CD4-positive, alpha-beta T cell treated with Interleukin-2 at 100 ng/mL for 4 hours (primary cell): ENCODE measurements at places on chromosomes 16 and 17.

GRCh38 chr17:38572669-38573365 lies 32.9 kb downstream of the SRCIN1 start:
- DNase-seq, result no peak

DNA sequence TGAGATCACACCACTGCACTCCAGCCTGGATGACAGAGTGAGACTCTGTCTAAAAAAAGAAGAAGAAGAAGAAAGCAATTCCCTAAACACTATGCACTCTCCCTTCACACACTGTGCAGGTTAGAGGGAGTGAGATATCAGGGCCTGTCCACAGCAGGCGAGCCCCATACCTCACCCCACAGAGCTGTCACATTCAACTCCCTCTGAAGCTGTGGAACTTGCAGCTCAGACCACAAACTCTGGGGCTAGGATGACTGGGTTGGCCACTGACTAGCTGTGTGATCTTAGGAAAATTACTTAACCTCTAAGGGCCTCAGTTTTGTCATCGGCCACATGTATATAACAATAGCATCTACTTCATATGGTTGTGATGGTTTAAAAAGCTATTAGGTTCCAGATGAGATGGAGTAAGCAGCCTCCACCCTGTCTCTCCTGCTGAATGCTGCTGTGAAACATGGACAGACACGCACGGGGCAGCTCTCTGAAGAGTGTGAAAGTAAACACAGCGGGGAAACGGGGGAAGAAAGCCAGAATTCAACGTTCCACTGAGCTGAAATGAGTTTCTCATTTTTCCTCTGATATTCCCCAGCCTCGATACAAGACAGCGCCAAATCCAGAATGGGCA lies 13.6 kb upstream of the PYY start:
- no peak for DNase-seq

- DNase-seq, result no peak
Observed at GRCh38 chr17:40015005-40015997, at the start of gene CSF3. CSF3 (plus strand) TSS chr17:40015440; CDS start chr17:40015475, 35 bp downstream.

GRCh38 chr17:15377200-15377599 lies 35.8 kb upstream of the TEKT3 start:
- no peak for DNase-seq

- DNase-seq, result no peak
Observed at GRCh38 chr17:79836972-79837887, 2.0 kb downstream of the CBX4 start.

DNA sequence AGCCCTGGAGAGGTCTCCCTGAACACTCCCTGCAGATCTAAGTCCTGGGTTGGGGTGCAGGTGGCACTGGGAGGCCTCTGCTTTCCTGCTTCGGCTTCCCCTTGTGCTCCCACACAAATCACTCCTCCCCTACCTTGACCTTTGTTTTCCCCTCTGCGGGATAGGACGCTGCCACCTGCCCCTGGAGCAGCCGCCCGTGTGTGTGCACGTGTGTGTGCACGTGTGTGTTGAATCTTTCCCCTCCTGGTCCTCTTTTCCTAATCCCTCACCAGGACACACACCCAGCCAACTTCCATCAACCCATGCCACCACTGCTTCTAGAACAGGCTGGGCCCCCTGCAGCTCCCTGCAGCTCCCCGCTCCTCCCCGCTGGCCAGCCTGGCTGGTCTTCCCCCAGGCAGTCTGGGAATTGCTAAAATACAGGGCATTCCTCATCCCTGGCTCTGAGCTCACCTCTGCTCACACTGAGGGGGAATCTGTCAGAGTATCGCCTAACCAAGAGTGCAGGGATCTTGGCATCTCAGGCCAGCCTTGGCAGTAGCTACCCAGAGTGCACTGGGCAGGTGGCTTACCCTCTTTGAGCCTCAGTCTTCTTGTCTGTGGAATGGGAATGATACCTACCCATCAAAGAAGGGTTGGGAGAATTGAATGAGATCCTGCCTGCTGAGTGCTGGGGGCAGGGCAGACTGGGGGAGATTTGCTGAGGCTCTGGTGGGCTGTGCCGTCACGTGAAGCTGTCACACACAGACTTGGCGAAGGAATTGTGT lies 198.5 kb downstream of the NTN1 start:
- DNase-seq, result no peak

GRCh38 chr17:77212833-77213777 lies 72.3 kb downstream of the SEC14L1 start:
- DNase-seq, result no peak

GRCh38 chr16:23700509-23700908 lies 12.5 kb downstream of the ERN2 start:
- no peak for DNase-seq

GRCh38 chr17:64060331-64060730 lies 39.9 kb upstream of the ICAM2 start:
- no peak for DNase-seq

DNA sequence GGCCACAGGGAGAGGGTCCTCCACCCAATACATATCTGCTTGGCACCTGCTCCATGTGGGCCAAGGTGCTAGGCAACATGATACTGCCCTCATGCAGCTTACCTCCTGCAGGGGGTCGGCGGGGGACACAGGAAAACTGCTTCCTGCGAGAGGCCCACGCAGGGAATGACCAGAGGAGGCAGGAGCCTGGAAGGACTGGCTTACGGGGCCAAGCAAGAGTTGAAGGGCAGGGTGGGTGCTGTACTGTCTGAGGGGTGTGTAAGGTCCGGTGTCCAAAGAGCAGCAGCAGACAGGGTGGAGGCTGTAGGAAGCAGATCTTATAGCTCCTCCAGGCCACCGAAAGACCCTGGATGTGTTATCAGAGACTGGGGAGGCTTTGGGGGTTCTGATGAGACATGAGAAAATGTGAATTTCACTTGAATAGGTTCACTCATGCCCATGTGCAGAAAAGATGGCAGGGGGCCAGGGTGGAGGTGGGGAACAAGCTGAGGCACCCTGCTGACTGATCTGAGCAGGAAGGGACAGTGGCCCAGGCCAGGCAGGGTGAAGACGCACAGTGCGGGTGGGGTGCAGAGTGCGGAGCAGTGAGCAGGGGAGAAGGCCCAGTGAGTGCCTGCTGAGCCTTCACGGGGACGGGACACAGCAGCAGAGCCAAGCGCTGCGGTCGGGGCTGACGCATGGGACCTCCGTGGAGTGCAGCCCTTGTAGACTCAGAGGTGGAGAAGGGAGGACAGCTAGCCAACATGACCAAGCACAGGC lies 8.3 kb downstream of the FLCN start:
- no peak for DNase-seq

GRCh38 chr17:65633146-65633881 lies 71.9 kb upstream of the AXIN2 start:
- no peak for DNase-seq

- peak; percentile 85 for DNase-seq
Observed at GRCh38 chr17:58330997-58331814, 2.6 kb upstream of the TSPOAP1 start.

GRCh38 chr17:1024076-1024475 lies 27.1 kb downstream of the TIMM22 start:
- DNase-seq, result no peak

DNA sequence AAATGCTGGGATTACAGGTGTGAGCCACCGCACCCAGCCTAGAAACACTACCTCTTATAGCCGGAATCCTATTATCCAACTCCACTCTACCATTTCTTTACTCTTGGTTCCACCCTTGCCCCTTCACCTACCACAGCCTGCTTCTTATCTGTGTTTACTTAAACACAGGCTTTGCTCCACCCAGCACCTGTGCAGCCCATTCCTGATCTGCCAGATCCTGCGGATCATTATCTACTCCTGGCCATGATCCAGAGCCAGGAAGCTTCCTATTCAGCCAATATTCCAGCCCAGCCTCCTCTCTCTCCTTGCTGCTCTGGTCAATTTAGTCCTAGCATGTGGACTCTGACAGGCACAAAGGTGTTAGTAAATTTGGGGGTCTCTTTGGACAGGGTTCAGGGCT lies 98.8 kb upstream of the MED13 start:
- DNase-seq, result no peak

DNA sequence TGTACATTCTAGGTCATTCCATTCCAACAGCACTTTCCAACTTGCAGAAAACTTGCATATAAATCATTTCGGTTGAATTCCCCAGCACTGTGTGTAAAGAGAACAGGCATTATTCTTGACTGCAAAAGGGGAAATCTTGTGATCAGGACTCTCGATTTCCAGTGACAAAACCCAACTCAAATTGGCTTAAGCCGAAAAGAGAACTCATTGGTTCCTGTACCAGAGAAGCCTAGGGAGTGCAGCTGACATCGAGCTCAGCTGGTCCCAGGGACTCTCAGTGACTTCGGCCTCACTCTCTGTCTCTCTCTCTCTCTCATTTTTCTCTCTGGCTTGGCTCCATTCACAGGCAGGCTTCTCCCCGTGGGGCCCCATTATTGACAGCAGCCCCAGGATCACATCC lies 30.7 kb downstream of the CD300LF start:
- no peak for DNase-seq

GRCh38 chr17:29443041-29443739 lies 53.0 kb downstream of the TAOK1 start:
- DNase-seq, result no peak

GRCh38 chr16:22372882-22373661 lies 1.3 kb downstream of the CDR2 start:
- peak; percentile 22 for DNase-seq

DNA sequence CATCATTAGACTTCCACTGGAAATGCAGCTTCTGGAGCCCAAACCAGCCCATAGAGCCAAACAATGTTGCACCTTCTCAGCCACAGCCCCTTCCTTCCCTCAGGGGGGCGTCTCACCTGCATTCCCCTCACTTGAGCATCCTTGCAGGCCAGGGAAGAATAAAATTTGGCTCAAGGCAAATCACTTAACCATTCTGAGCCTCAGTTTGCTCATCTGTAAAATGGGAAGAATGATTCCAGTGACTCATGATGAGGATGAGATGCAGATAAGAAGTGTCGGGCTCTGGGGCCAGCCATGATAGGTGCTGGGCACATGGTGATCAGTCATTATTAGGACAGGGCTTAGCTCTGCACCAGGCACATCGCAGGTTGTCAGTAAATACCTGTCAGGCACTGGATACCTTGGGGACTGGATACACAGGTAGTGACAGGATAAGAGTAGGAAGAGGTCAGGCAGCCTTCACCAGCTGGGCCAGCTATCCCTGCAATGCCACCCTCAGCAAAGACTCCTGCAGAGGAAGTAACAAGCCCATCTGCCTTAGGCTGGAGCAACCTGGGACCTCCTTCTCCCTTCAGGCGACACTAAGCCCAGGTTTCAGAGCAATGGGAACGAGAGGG lies 208.0 kb upstream of the TNRC6C start:
- DNase-seq, result no peak

- no peak for DNase-seq
Observed at GRCh38 chr16:75323933-75324332, 72.5 kb upstream of the BCAR1 start.
